ENCODE measurements at places on chromosomes 16 and 17.

DNA sequence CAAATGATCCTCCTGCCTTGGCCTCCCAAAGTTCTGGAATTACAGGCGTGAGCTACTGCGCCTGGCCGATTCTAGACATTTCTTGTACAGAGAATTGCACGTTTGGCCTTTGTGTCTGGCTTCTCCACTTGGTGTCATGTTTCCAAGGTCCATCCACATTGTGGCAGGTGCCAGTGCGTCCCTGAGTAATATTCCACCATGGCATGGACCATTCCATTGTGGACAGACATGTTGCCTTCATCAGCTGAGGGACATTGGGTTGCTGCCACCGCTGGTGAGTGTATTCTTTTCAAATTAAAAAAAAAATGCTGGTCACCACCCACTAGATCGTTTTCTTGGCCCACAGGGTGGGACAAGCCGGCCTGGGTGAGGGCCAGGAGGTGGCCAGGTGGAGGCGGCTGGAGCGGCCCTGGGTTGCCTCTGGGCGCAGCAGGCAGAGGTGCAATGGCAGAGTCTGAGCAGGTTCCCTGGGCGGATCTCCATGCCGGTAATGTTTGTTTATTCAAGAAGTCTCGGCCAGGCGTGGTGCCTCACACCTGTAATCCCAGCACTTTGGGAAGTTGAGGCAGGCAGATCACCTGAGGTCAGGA, 274.1 kb downstream of the SEC14L1 start:
- DNase-seq: no peak

- DNase-seq: no peak
Measured at GRCh38 chr16:17138801-17139200, 332.0 kb downstream of the XYLT1 start.

GRCh38 chr17:80761110-80761871, 216.7 kb downstream of the RPTOR start:
- no peak for DNase-seq

DNA sequence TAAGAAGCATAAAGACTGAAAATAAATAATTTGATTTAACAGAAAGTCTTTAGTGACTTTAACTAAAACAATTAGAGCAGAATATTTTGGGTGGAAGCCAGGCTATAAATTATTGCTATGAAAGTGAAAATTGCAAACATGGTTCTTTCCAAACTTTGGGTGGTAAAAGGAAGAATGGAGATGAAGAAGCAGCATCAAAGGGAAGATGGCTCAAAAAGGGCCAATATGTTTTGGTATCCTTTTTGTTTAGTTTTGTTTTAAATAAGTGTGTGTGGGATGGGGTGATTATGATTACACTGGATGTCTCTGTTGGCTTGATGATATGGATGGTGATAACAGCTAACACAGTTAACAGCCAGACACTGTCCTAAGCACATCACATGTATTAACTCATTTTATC, 153.7 kb downstream of the CYB561 start:
- DNase-seq: no peak

GRCh38 chr16:87284183-87284582, 33.0 kb downstream of the C16orf95 start:
- no peak for DNase-seq

DNA sequence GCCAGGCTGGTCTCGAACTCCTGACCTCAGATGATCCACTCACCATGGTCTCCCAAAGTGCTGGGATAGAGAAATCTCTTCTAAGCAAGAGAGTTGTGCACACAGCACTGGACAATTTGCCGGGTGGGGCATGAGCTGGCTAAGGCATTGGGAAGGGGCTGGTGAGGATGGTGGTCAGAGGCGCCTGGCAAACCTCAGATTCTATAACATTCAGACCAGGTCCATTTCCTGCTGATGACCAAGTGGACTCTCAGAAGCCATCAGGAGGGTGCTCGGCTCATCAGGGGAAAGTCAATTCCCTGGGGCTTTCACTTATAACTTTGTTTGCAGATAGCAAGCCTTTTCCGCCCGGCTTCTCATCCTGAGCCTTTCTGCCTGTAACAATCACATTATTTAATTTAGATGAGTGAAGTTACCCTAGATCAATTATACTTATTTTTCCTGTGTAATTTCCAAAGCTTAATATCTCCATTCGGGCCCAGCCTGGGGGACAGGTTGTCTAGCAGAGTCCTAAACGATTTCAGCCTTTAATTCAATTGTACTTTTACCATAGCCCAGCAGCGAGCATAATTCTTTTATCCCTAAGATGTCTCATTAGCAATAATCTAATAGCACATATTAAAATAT, 15.0 kb upstream of the SLC6A2 start:
- DNase-seq: no peak

GRCh38 chr17:73283841-73284282, 22.2 kb upstream of the CPSF4L start:
- peak; percentile 31 for DNase-seq

- DNase-seq: no peak
Measured at GRCh38 chr17:19017401-19017800, 12.8 kb upstream of the FAM83G start.

- DNase-seq: no peak
Measured at GRCh38 chr17:5819921-5820685, 235.8 kb upstream of the NLRP1 start.

DNA sequence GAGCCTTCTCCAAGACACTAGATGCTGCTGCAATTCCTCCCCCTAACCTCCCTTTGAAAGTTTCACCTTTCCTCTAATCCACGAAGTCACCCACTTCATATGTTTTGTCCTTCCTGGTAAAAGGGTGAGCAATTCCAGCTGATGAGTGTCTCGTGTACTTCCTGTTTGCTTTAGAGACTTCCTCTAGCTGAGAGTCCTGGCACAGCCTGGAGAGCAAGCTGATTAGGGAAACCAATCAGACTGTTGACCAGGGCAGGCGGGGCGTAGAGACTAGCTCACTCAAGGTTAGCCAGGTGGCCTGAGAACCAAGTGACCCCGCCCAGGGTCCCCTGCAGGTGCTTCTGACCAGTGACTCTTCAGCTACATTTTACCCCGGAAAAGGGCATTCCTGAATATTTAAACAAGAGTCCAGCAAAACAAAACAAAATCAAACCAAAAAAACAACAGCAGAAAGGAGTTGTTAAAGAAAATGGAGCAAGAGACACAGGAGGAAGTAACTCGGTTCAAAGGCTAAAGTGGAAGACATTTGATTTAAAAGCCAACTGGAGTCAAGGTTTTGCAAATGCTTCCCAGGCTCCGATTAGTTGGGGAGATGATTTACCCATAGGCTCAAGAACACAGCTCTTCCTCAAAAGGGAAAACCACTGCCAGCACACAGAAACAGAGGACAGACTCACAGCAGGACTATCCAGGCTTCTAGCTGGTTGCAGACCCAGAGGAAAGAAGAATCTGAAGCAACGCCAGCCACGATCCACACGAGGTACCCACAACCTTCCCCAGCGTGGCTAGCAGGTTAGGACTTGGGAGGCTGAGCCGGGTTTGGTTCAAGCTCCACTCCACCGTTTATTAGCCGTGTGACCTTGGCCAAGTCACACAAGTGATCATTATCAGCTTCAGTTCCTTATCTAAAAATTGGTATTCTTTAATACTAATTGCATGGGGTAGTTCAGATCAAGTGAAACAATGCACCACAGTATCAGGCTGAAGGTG, 13.4 kb downstream of the HSPB9 start:
- DNase-seq: no peak

DNA sequence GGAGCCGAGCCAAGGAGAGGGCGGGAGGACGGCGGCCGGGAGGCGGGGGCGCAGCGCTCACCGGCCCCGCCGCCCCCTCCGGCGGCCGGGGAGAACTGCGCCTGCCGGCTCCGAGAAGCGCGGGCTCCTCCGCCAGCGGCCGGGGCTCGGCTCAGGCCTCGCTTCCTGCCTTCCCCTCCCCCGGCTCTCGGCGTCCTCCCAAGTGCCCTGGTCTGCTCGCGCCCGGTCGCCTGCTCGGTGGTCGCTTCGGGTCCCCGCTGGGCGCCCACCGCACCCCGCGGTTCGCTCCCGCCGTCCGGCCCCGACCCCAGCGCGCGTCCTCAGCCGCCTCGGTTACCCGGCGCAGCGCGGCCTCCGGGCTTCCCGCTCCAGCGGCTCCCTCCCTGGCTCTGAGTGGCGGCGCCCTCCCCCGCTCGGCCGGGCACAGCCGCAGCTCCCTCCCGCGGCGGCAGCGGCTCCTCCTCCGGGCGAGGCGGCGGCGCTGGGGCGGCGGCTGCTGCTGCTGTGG, 313 bp downstream of the UBTF start:
- no peak for DNase-seq

GRCh38 chr17:81176666-81177065, 10.6 kb upstream of the AATK start:
- DNase-seq: no peak

- no peak for DNase-seq
Measured at GRCh38 chr17:30130121-30130520, 13.5 kb downstream of the NSRP1 start.

- no peak for DNase-seq
Measured at GRCh38 chr16:10579965-10580882, at the start of gene EMP2. Gene EMP2, minus strand, starts transcription at chr16:10580598. Its CDS starts 32,981 bp downstream, at chr16:10547617.

- peak; percentile 22 for DNase-seq
Measured at GRCh38 chr17:38667099-38667786, 7.5 kb downstream of the EPOP start.

GRCh38 chr16:29877266-29877961, 14.4 kb upstream of the CDIPT start:
- no peak for DNase-seq

- DNase-seq: no peak
Measured at GRCh38 chr17:6166492-6167179, 96.5 kb downstream of the WSCD1 start.

DNA sequence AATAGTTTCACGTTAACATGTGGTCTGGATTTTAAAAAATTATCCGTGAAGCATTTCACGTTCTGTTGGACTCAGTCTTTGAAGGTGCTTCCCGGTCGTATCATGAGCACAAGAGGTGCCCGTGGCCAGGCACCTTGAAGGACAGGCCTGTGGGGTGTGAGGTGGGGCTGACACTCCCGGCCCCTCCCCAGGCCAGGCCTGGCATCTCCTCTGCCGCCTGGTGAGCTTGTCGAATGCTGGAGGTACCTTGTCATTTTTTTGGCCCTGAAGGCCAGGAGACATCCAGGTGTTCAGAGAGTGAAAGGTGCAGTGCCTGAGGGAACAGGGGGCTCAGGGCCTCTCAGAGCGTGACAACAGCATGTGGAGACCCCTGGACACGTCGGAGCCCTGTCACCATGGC, 11.7 kb downstream of the ZNF469 start:
- DNase-seq: no peak

- no peak for DNase-seq
Measured at GRCh38 chr16:88360999-88361398, 21.8 kb upstream of the ZNF469 start.

DNA sequence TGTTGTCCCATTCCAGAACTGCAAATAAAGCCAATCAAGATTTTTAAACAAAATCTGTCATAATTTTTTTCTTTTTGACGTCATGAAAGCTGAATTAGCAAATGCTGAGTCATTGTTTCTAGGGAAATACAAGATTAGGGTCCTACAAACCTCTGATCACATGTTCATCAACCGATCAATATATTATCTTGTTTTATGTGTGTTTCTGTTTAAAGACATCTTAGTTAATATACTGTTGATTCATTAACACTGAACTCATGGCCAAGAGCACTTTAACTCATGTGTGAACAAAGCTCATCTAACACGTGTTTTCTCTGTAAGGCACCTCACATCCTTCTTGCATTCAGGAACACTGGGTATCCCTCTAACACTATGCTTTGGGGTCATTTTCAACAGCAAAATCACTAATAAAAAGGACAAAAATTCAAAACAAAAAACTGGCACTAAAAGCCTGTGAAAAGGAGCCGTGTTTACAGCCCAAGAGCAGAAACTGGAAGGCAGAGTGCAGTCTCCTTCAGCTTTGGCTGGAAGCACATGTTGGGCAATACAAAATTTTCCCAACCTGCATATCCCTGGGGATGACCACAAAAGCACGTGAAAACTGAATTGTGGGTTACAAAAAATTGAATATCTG, 102.5 kb downstream of the PARN start:
- DNase-seq: no peak

DNA sequence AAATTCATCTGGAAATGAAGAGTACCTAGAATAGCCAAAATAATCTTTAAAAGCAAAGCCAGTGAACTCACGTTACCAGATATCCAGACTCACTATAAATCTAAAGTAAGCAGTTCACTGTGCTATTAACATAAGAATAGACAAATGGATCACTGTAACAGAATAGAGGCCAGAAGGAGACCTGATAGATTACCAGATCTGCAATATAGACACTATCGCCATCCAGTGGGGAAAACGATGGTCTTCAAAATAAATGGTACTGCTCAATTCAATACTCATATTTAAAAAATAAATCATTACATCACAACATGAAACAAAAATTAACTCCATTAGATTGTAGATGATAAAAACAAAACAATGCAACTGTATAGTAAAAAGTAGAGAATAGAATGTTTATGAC, 158.6 kb upstream of the CDH8 start:
- no peak for DNase-seq

- no peak for DNase-seq
Measured at GRCh38 chr16:53631236-53632025, 72.2 kb downstream of the RPGRIP1L start.

DNA sequence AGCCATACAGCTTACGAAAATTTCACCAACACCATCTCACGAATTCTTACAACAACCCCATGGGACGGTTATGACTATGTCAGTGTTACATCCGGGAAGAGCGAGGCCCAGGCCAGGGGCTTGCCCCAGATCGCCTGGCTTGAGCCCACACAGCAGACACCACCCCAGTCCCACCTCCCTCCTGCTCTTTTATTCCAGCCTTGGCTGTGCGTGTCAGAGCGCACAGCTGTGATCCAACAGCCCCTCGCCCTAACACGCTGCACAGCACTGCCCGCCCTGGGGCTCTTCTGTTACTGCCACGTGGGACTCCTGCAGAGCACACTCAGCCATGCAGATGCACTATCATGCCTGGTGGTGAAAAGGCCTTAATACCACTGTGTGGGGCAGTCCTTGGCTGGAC, 127.9 kb downstream of the ENGASE start:
- no peak for DNase-seq

GRCh38 chr17:58388302-58389190, 28.8 kb downstream of the RNF43 start:
- no peak for DNase-seq

DNA sequence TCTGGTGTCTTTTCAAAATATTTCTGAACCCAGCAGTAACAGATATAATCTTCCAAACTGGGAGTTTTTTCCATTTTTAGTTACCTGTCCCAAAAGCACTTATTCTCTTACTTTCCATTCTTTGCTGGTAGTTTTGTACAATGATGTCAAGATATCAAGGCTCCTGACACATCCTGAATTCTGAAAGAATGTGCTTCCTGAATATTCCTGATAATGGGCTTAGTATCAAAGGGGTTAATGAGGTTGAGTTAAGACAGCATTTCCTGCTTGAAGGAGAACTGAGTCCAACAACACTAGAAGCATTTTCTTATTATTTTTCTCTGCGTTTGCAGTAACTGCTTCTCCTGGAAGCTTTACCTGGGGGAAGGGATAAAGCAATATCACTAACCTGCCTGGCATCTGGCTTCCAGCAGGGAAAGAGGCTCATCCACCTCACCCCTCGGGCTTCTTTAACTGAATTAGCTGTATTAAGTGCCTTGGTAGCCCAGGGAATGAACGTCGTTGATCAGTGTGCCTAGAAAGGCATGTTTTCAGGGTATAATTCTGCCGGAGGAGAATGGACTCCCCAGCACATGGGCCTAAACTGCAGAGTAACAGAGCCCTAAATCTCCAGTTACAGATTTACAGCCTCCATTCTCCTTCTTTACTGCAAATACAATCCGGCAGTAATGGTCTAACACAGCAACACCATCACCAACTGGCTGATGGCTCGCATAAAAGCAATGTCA, 134.4 kb downstream of the SNX11 start:
- DNase-seq: no peak

All from anterior cingulate cortex (tissue), 58 donors.